ENCODE measurements at places on chromosomes 6 and 20.

DNA sequence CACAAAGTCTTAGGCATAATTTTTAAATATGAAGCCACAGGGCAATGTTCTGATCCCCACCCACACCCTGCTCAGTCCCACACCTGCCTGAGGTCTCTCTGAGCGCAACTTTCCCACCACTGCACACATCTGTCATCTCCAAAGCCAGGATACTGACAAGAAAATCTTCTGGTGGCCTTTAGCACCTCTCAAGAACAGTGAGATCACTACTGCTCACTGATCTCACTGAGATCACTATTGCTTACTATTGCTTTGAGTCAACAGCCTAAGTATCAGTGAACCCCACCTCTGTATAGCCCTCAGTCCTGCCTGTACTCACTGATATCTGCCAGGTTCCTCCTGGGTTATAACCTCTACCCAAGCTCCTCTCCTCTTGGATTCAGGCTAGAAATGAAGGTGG lies 6.4 kb downstream of the TNFRSF21 start:
- H3K4me3 ChIP-seq, result no peak overlapping the region
- no peak for DNase-seq
- H3K4me1 ChIP-seq, result peaks cover 79% of the 10 kb centered on the region

DNA sequence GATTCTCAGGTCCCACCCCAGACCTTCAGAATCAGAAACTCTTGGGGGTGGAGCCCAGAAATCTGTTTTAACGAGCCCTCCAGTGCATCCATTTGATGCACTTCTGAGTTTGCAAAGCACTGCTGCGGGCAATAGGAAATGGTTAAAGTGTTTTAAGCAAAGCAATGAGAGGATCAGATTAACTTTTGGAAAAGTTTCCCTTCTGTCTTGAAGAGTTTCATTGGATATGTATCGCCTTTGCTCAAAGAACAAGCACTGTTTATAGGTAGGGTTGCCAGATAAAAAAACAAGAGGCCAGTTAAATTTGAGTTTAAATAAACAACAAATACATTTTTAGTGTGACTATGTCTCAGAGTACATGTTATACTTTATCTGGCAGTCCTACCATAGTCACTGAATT lies 226.0 kb downstream of the BMP7 start:
- H3K4me3 ChIP-seq, result no peak overlapping the region
- H3K4me1 ChIP-seq, result peaks cover 3% of the 10 kb centered on the region
- no peaks in the 10 kb centered on the region for H3K36me3 ChIP-seq
- peaks cover 5% of the 10 kb centered on the region for H3K27me3 ChIP-seq

DNA sequence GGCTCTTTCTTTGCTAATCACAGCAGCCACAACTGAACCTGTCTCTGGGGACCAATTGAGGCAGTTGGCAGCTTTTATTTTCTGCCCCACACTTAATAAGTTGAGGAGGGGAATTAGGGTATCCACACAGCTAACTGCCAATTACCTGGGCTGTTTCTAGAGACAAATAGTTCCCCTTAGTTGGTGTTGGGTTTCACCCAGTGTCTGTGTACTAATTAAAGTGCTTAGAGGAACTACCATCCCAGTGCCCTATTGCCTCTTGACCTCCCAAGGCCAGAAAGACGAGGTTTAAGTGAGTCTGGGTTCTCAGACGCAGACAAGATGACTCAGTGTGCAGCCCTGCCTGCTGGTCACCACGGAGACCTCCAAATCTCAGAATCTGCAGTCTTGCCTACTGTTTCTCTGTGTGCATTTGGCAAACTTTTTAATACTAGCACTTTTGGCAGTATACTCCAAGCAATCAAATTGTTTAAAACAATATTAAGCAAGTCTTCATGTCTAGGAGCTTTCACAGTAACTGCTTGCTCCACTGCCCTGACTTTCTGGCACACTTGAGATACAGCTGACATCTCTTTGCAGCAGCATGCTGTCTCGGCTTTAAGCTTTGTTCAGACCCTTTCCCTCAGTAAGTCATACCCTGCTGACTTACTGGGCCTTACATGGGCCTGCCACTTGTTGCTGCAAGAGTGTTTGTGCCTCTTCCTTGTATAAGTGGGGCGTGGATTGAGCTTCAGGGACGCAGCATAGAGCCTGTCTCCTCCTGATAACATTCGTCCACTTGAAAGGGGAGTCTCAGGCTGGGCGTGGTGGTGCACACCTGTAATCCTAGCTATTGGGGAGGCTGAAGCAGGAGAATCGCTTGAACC lies 31.9 kb downstream of the STK35 start:
- no peak overlapping the region for H3K4me3 ChIP-seq
- no peaks in the 10 kb centered on the region for H3K36me3 ChIP-seq
- peaks cover 32% of the 10 kb centered on the region for H3K4me1 ChIP-seq
- peak overlapping the region; percentile 53 for H3K27ac ChIP-seq
- no peak for DNase-seq

GRCh38 chr6:38367231-38367630 lies 272.5 kb downstream of the BTBD9 start:
- H3K36me3 ChIP-seq, result no peaks in the 10 kb centered on the region
- H3K4me3 ChIP-seq, result no peak overlapping the region
- DNase-seq, result no peak
- H3K27me3 ChIP-seq, result no peaks in the 10 kb centered on the region
- H3K4me1 ChIP-seq, result no peaks in the 10 kb centered on the region

GRCh38 chr6:22205266-22205665 lies 91.6 kb downstream of the PRL start:
- H3K27ac ChIP-seq, result no peak overlapping the region
- no peak for DNase-seq
- H3K4me3 ChIP-seq, result no peak overlapping the region
- H3K36me3 ChIP-seq, result no peaks in the 10 kb centered on the region
- H3K4me1 ChIP-seq, result no peaks in the 10 kb centered on the region

Measured in stomach (tissue), 19 donors.